ENCODE measurements at places on chromosomes 13 and 19.

- DNase-seq, result no peak
These were observed 63.9 kb downstream of the LATS2 start for GRCh38 chr13:20997301-20998161.

DNA sequence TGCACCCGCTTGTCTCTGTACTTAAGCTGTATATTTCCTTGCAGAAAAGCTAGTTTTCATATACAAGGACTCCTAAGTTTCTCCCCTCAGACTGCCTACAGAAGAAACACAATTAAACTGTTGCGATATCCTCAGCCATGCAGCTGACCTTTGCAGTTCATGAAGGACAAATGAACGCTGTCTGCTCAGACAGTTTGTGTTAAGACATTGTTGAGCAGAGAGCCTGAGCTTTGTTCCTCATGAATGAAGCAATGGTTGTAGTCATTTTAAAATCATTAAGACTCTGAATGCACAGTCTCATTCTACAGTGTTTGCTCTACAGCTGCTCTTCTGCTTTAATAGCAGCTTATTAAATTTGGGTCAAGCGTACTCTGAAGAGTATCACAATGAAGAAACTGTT lies 23.2 kb upstream of the MAB21L1 start:
- DNase-seq, result no peak

GRCh38 chr19:56900573-56901097 lies 60.1 kb upstream of the PEG3 start:
- DNase-seq, result no peak

DNA sequence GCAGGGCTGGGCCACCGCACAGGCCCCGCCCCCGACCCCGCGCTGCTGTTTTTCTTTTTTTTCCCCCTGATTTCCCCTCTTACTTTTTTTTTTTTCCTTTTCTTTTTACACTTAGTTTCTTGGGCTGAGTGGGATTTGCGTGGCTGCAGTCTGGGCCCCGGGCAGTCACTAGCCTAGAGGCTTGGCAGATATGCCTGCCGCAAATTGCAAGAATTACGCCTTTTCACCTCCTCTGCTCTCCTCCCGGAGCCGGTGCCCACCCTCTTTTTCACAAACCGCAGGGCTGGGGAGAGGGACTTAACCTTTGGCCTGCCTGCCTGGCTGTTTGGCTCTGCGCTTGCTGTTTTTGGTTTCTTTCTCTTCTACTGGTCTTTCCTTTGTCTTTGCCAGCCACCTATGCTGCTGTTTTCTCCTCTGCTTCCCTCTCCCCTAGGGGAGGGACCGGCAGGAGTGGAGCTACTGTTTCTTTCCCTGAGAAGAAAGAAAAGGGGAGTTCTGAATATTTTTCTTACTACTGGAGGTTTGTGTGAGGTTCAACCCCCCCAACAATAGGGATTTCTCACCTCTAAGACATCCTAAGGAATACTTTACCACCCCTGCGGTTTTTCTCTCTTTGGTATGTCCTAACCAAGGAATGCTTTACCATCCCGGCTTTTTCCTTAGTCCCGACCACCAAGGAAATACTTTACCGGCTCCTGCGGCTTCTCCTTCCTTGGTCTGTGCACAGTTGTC lies 11.0 kb downstream of the ZNF552 start:
- no peak for DNase-seq

DNA sequence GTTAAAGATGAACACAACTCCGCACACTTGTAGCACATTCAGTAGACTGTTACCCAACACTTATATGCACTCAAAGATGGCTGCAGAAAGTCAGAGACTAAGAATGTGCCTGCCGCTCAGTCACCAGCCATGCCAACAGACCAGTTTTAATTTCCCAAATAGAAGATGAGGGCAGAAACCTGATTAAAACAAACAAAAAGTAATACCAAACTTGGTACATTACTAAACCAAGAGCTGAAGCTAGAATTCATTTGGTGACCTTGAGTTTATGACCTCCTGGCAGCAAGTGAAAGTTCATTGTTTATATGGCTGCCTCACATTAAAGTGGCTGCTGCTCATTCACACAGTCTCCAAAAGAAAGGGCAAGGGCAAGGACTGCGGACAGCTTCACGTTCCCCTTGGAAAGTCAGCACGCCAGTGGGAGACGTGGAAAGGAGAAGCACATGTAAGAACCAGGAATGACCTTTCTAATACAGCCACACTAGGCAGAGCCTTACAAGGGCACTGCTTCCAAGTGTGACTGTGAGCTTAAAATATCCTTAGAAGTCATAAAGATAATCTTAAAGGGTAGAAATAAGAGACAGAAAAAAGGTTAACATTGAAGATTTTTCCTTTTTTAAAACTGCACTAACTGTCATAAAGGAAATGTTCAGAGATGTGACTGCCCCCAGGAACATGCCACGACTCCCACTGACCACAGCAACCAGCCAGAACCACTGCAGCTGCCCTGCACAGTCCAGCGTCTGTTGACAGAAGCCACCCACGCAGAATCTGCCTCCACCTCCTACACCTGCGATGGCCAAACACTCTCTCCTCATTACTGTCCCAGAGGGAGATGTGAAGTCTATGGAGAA lies 73.5 kb downstream of the STK24 start:
- DNase-seq, result no peak

Measured in activated CD4-positive, alpha-beta T cell treated with anti-CD3 and anti-CD28 coated beads, Interleukin-2, amount 50 U/mL, for 24 hours (primary cell).